ENCODE measurements at places on chromosomes 3 and 15. TPM values are rescaled to one million over a fixed set of nuclear protein-coding genes. Genes with fewer than 3 reads are reported as not detected.

Gene HYAL1
- 0.43 TPM for total RNA-seq

Gene CFAP91
- 0.15 TPM for total RNA-seq

Gene SLC6A11
- 0.08 TPM for total RNA-seq

Gene GOLGA8J
- not detected for total RNA-seq

Gene FILIP1L
- total RNA-seq, result 0.29 TPM

Gene SLC28A2
- not detected for total RNA-seq

Gene ATP2C1
- total RNA-seq, result 37.0 TPM

Data from A549 treated with Hydrocortisone at 1 μM for 4 hours (cell line).